NCI-H510A treated with DMSO at 0.1 percent for 48 hours (cell line): ENCODE measurements at places on chromosomes 6 and 20.

GRCh38 chr20:2172305-2173175, 70.9 kb downstream of the STK35 start:
- DNase-seq = peak; percentile 68

DNA sequence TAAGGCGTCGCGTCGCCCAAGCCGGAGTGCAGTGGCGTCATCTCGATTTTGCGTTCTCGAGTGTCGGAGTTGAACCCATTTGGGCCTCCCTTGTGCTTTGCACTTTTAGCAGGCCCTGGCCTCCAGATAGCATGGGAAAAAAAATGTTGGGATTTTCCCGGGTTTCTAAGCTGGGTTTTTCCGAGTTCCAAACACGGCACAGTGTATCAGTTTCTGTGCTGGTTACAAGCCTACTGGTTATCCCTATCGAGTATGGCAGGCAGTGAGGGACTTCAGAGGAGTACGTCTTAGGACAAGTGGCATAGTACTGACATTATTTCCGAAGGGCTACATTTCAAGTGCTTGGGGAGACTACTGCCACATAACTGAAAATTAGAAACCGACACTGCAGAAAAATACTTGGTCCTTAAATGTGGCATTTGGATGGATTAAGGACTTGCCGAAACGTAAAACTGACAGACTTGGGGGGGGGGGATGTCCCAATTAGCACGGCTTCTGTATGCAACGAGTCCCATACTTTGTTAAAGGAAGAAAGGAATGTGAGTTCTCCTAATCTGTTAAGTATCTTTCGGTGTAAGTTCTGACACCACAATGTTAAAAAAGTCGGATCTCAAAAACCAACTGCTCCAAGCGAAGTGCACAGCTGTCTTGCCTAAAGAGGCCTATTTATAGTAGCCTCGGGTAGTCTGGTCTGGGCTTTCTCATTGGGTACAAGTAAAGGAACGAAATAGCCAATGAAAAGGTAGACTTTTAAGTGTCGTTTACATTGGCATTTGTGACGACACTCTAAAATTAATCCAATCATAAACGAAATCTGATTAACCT, 70.2 kb downstream of the HFE start:
- DNase-seq = peak; percentile 98

DNA sequence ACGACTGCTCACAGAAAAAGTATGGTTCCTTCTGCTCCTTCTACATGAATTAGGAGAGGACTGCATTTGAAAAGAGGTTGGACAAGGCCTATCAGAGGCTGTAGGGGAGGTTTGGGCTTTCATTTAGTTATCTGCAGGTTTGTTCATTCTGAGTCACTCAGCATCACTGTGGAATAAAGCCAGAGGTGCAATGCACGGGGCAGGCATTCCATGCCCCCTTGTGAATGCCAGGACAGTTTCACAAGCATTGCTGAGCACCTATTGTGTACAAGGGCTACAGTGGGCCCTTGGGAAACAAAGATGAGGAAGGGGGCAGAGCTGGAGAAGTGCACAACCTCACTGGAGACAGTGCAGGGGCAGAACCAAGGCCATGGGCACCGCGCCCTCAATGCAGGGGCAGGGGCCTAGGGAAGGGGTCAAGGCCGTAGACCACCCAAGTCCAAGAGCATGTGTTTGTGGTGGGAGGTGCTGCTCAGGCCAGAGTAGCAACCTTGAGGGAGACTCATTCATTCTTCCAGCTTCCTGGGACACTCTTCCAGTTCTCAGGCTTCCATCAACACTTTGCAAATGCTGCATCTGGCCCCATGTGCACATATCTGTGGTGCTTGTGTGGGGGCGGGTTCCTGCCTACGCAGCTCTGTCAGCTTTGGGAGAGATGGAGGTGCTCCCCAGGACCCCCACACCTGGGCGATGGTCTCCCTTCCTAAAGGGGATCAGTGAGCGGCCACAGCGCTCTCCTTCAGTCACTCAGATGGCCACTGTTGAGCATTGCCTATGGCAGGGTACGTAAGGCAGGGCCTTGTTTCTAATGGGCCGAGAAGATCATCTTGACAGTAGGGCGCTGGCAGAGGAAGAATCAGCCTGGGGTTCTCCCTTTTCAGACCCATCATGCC, 204.5 kb downstream of the SYNDIG1 start:
- DNase-seq = no peak

DNA sequence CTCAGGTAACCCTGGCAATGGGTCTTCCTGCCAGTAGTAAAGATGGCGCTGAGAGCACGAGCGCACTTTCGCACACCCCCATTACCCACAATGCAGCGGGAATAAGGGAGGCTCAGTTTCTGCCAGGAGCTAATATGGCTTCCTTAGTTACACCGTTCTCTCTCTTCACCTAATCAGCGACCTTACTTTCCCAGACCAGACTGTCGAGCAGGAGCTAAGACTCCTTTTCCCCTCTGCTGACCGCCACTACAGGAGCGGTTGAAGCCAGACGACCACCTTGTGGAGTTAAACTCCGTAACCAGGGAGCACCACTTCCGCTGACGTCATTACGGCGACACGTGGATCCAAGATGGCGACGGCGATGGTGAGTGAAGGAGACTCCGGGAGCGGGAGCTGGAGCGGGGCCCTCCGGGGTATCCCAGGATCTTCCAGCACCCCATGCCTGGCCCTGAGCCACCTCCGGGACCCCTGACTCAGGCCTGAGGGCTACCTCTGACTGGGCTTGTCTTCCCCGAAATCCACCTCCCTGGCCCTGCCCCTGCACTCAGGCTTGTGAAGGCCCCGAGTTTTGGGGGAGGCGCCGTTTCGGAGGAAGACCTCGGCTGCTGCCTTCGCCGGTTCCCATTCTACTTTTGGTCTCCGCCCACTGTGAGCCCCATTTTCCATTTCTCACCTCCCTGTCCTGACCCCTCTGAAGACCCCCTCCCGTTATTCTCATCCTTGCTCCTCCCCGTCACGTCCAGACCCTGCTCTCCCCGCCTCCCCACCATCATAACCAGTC, at the start of gene TM9SF4:
Gene TM9SF4, plus strand, starts transcription at position 323 of the 781 bp plus-strand sequence. Its CDS starts 27 bp downstream, at position 350.
- peak; percentile 97 for DNase-seq

DNA sequence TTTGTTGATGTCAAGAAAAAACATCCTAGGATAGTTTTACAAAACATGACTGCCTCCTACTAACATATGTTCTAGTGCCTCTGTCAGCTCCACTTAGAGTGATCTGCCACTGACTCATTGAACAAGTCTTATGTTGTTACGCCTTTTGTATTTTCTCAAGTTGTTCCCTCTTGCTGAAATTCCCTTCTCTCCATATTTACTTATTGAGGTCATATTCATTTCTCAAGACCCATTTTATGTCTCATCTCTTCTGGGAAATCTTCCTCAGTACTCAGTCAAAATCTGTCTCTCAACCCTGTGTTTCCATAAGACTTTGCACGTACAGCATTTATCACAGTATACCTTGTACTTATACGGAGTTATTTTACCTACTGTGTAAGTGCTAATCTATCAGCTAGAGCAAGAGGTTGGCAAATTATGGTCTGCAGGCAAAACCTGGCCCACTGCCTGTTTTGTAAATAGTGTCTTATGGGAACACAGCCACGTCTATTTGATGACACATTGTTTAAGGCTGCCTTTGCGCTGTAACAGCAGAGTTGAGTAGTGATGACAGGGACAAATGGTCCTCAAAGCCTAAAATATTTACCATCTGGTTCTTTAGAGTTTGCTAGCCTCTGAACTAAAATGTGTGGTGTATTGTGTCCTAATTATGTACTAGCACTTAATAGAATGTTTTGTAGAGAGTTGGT, 83.4 kb downstream of the ADGRB3 start:
- peak; percentile 58 for DNase-seq

DNA sequence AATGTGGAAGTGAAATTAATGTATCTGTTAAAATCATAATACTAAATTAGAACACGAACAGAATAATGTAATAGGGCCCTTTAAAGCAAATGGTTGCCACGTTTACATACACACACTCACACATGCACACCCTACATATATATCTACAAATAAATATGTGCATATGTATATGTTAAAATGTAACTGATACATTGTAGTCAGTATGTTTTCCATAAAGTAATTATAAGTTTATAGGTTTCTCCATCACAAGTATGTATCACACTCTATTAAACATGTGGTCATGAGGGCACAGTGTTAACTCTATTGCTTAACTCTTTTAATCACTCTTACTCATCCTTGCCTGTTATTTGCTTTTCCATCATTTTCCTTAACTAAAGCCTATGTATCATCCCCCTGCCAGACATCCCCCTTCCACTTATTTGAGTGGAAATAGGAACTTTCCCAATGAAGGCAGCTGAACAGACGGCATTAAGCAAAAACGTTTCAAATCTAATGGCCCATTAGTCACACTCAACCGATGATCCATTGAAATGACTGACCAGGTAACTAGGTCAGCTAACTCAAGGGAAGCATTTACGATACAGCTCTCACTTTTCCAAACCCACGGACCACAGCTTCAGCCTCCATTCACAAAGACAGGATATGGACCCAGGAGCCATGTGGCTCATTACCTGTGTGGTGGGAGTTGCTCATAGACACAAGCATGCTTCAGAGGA, 89.3 kb downstream of the HAO1 start:
- DNase-seq = no peak
